Fibroblast of villous mesenchyme (primary cell): ENCODE measurements at places on chromosomes 1 and 21.

DNA sequence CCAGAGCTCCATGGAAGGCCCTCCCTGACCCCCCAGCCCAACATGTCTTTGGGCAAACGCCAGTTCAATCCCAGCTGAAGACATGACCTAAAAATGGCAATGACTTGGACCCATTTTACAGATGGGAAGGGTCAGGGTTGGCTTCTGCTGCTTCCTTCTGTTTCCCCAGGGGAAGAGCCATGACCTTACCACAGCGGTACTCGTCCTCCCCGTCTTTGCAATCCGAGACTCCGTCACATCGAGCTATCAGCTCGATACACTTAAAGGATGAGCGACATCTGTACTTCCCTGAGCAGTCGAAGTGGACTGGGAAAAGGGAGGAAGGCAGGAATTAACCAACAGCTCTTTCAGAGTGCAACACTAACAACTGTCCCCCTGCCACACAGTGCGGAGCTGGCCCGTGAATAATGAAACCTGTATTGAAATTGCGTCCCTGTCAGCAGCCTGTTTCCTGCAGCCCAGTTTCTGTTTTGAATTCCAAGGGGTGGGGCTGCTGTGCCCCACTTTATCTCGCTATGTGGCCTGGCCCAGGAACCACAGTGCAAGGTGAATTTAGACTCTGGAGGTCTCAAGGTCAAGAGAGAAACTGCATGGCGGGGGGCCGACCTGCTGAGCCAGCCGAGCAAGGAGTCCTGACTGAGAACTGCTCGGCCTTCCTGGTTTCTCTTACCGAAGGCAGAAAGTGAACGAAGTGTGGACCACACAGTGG is 7.0 kb downstream of the TMPRSS3 start:
- no peak for DNase-seq

DNA sequence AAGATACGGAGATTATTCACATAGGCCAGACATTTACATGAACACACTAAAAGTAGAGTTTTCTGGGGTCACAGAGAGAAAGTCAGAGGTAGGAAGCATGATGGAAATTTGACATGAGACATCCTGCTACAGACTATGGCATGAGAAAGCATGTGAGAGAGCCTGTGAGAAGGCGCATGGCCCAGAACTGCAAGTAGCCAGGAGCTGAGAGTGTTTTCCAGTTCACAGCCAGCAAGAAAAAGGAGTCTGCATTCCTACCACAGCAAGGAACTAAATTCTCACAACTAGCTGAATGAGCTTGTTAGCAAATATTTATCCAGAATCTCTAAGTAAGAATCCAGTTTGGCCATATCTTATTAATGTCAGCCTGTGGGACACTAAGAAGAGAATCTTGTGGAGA is 673.3 kb downstream of the BRINP3 start:
- DNase-seq = no peak

DNA sequence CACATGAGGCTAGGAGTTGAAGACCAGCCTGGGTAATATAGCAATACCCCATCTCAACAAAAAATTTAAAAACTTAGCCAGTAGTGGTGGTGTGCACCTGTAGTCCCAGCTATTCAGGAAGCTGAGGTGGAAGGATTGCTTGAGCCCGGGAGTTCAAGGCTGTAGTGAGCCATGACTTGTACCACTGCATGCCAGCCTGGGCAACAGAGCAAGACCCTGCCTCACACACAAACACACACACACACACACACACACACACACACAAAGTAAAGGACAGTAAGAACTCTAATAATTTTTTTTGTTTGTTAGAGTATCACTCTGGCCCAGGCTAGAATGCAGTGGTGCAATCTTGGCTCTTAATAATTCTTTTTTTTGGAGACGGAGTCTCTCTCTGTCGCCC is 138.0 kb upstream of the SOD1 start:
- DNase-seq = no peak

DNA sequence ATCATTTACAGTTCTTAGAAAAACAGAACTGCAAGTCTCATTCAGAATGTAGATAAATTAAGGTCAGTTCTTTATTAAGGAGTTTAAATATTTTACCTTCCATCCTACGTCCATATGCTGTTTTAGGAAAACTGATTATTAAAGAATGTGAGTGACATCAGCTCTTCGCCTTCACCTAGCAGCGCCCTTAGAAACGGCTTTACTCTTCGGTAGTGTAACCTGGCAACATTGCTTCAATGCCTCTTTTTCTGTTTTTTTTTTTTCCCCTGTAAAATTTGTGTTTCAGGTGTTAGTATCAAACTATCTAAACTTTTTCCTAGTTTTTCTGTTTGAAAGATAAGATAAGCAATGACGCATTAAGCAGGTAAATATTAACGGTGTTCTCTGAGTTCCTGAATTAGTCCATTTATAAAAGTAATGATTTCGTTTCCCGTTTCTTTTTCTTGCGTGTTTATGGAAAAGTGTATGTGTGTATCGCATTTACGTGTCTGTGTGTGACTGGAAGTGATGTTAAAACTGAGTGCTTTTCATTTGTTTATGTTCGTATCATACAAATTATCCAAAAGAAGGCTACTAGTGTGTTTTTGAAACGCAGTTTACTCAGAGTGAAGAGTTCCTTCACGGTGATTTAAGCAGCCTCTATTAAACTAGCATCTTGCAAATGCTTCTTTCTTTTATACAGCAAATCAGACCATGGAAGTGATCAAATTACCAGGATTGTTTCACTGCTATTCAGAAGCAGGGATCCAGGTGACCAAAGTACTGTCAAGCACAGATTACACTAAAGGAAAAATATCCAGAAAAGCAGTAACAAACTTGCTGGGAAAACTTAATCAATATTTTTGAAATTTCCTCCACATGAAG is 139.0 kb downstream of the SDCCAG8 start:
- no peak for DNase-seq

DNA sequence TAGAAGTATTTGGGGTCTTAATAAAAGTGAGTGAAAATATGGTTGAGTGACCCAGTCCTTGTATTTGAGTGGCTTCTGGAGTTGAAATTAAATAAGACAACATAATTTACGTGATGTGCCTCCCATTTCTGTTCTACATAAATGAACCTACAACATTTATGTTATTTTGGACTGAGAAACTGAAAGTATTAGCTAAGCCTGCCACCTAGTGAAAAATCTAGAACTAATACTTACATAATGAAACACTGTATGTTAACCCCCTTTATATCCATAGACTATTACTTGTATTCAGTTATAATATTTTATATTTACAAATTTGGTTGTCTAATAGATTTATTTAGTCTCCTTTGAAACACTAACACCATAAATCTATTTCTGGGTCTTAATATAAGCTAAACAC is 298.9 kb downstream of the KCNT2 start:
- DNase-seq = peak; percentile 23

DNA sequence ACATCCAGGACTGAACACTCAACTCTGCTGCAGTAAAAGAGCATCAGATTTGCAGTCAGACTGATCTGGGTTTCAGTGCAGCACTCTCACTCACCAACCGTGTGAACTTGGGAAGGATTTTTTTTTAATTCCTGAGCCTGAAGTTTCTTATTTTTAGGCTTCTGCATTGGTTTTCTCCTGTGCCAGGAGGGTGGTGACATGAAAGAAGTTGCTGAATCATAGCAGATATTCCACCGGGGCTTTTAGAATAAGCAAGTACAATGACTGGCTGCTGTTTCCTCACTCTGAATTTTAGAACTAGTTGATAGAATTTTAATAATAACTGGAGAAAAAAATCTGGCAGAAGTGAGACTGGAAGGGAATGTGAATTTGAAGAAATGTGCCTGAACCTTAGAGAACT is 11.6 kb downstream of the ADAM30 start:
- no peak for DNase-seq

GRCh38 chr21:19608101-19608621 is 1204.6 kb upstream of the TMPRSS15 start:
- DNase-seq = no peak

GRCh38 chr1:7136166-7136953 is 351.1 kb downstream of the CAMTA1 start:
- DNase-seq = no peak

DNA sequence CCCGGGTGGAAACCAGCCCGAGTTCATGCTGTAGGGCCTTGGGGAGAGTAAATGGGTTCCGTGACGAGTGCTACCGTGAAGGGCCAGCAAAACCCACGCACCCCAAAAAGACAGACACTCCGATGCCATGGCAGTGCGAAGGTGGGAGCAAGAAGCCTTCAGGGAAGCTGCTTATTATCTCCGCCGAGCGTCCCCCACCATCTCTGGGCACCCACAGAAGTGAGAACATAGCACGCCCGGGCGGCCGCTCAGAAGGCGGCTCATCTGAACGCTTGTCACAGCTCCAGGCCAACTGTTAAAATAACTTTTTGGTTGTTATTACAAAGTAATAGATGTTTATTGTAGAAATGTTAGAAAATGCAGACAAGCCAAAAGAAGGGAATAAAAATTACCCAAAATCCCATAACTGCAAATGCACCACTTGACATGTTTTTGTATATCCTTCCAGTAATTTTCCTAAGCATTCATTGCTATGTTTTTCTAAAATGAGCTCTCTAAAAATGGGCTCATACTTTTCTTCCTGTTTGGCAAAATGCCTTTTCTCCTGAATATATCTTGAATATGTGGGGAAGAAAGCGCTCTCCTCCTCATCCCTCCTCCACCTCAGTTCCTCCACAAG is 234.9 kb downstream of the NPHP4 start:
- DNase-seq = no peak

DNA sequence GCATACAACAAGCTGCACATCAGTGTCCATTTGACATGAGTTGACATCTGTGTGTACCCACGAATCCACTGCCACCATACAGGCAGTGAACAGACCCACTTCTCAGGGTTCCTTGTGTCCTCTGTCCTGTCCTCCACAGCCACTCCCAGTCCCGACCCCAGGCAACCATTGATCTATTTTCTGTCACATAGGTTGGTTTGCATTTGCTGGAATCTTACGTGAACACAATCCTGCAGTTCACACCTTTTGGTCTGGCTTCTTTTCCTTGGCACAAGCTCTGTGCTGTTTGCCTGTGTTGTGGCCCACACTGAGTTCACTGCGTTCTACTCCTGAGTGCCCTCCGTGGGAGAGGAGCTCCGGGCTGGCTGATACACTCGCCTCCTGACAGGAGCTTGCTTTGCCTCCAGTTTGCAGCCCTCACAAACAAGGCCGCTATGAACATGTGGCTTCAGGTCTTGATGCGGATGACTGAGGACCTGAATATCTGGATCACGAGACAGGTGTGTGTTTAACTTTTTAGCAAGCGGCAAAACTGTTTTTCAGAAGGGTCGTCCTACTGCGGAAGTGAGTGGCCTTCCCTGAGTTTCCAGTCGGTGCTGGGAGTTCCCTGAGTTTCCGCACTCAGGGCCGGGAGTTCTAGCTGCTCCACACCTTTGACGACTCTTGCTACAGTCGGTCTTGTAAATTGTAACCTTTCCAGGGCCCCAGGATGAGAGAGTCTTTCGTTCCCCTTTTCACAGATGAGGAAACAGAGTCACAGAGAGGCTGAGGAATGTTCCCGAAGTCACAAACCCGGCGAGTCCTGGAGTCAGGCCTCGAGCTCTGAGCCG is 13.0 kb upstream of the COL18A1 start:
- DNase-seq = no peak

- DNase-seq = peak; percentile 93
Observed at GRCh38 chr1:202888531-202889360, at the start of gene RABIF. Gene RABIF (minus strand): TSS chr1:202889149. CDS start chr1:202889098, 51 bp downstream.
